A673 (cell line): ENCODE measurements at places on chromosomes 5 and 9. TPM values are rescaled to one million over a fixed set of nuclear protein-coding genes. Genes with fewer than 3 reads are reported as not detected.

DNA sequence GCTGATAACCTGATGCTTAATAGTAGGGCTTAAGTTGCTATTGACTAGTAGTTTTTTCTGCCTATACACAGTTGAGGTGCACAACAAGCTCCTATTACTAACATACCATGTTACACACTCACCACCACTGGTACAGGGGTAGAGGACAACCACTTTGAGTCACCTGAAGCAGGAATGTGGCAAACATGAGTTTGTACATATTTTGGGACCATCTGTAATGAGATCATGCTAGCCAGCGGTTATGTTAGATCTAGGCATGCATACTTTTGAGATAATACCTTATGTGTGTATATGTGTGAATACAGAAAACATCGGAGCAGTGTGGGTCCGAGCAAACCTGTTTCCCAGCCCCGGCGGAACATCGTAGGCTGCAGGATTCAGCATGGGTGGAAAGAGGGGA, 72.8 kb upstream of the NXNL2 start:
- no peak for DNase-seq

- no peak for DNase-seq
These were observed 7.2 kb downstream of the C1QTNF2 start for GRCh38 chr5:160363211-160363610.

DNA sequence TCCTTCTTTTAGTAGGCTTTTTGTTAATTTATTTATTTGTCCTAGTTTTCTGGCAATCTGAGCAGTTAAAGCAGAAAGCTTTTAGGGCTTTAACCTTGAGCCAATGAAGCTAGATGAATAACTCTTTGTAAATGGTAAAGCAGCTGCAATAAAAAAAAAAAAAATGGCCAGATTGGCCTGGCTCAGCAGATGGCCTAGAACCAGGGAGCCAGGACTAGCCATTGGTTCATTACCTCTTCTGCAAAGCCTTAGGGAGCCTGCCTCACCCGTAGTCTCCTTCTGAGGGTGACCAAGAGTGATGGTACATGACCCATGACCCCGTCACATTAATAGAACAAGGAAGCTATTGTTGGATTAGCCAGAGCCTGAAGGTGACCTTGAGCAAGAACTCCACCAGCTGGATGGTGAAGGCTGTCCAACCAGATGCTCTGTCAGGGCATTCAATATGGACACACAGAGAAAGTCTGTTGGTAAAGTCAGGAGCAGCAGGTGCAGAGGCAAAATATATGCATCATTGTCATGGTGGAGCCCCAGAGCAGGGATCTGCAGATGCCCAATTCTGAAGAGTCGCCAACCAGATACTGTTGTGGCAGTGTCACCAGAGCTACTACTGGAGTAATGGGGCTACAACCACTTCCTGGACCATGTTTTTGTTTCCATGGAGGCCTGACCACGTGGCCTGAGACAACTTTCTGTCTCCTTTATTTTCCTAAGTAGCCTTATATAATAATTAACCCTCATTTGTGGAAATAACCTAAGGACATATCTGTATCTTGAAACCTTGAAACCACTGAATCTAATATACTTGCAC, 100.7 kb downstream of the MTX3 start:
- DNase-seq = no peak

- DNase-seq = no peak
These were observed 13.3 kb downstream of the PHAX start for GRCh38 chr5:126613941-126614592.

DNA sequence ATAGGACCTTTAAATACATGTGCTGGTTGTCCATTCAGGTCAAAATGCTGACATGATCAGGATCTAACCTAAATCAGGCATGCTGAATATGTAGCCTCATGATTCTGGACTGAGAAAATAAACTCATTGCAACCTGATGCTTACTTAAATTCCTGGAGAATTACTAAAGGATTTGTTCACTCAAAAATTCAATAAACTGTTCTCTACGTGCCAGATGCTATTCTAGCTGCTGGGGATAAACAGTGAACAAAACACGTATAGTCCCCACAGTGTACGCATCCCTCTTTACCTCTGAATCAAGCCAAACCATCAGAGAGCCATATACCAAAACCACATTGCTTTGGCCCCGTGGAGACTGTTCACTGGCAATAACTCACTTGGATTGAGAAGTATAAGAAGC, 6.1 kb downstream of the SCAI start:
- DNase-seq = no peak

GRCh38 chr5:5492087-5492933, 69.8 kb downstream of the ICE1 start:
- peak; percentile 80 for DNase-seq

DNA sequence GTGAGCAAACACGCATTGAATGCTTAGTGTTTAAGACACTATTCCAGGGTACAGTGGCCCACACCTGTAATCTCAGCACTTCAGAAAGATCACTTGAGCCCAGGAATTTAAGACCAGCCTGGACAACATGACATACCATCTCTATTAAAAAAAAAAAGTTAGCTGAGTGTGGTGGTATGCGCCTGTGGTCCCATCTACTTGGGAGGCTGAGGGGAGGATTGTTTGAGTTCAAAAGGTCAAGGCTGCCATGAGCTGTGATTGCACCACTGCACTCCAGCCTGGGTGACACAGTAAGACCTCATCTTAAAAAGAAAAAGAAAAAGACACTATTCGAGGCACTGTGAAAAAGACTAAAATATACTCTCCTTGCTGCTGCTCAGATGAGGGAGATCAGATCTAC, 240.7 kb downstream of the NR3C1 start:
- no peak for DNase-seq

GRCh38 chr9:38118862-38119438, 49.9 kb upstream of the SHB start:
- no peak for DNase-seq

DNA sequence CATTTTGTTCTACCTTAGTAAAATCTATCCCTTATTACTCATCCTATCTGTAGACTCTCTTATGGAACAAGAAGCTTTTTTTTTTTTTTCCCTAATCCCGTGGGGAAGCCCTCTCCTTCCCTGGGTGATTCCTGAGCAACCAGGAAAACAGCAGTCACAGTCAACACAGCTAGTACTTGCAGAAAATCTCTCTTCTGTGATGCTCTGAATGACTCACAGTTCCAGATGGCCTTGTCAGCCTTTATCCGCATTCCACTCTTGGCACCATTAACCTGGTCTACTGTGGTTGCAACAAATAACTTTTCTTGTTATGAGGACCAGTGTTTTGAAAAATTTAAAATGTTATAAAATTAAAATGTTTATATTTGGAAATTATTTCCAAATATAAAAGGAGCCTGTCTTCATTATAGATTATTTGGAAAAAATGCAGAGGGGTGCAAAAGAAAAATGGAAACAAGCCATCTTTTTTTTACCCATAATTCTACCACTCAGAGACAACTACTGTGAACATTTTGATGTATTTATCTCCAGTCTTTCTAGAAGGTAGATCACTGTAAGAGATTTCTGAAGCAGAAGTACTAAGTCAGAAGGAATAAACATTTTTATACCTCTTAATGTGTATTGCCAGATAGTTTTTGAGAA, 486.7 kb downstream of the RAB3C start:
- DNase-seq = peak; percentile 32

GRCh38 chr5:10304932-10305331, 2.8 kb downstream of the CMBL start:
- DNase-seq = no peak

IL3 gene
- total RNA-seq = not detected in 2 replicates

IRX4 gene
- total RNA-seq = not detected in 2 replicates

GIN1 gene
- total RNA-seq = 8.0 and 12.5 TPM in 2 replicates

DDX4 gene
- not detected in 2 replicates for total RNA-seq

PTGS1 gene
- total RNA-seq = not detected in 2 replicates

TMEM174 gene
- not detected in 2 replicates for total RNA-seq

ANKRD34B gene
- not detected in 2 replicates for total RNA-seq
